ENCODE measurements at places on chromosomes 1 and 21.

DNA sequence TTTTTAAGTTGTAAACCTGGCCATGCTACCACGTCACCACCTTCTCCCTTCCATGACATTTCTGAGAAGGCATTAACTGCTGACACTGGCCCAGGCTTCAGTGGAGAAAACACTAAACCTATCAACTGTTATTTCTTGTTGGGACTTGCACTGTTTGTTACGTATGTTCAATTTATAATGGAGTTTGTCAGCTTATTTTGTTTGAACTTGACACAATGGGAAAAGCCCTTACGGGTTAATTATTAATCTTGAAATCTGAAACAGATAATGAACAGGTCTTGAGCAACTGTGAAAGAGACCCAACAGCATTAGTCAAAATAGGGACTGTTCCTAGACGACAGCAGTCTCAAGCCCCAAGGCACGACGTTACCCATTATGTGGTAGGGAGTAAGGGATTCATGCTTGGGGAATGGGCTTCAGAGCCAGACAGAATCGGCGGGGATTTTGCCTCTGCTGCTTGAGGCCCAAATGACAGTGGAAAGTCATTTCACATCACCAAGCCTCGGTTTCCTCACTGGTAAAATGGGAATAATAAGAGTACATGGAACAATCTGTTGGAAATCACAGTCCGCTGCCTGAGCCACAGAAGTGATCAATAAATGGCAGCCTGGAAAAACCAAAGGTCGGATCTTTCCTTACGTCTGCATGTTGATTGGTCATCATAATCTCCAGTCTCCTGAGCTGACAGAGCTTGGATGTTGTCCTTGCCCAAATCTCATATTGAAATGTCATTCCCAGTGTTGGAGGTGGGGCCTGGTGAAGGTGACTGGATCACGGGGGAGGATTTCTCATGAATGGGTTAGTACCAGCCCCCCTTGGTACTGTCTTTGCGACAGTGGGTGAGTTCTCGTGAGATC lies 44.5 kb downstream of the TIAM1 start:
- DNase-seq = no peak

DNA sequence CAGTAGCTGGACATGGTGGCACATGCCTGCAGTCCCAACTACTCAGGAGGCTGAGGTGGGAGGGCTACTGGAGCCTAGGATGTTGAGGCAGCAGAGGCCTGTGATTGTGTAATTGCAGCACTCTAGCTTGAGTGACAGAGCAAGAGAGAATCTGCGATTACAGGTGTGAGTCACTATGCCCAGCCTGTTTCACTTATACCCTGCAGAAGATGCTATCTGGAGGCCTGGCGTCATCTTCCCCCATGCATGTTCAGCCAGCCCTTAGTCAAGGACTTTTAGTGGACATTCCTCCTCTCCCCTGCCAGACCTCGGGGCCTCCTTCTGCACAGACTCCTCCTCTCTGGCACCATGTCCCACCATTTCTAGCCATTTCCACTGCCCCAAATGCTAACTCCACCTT lies 36.3 kb upstream of the RCC2 start:
- no peak for DNase-seq

GRCh38 chr1:171296897-171297296 lies 17.1 kb upstream of the FMO4 start:
- DNase-seq = no peak

GRCh38 chr1:91783423-91784170 lies 102.4 kb downstream of the TGFBR3 start:
- DNase-seq = no peak

GRCh38 chr1:199590708-199591107 lies 436.8 kb upstream of the NR5A2 start:
- no peak for DNase-seq

Data from CD4-positive, alpha-beta T cell treated with Interferon alpha-2 for 1 hour (primary cell).